T-helper 2 cell treated with Interferon-gamma antibody and Interleukin-4, amounts not matched to agents 5 μg/mL and 100 μg/mL, for 36 hours (primary cell): ENCODE measurements at places on chromosomes 5 and 9.

DNA sequence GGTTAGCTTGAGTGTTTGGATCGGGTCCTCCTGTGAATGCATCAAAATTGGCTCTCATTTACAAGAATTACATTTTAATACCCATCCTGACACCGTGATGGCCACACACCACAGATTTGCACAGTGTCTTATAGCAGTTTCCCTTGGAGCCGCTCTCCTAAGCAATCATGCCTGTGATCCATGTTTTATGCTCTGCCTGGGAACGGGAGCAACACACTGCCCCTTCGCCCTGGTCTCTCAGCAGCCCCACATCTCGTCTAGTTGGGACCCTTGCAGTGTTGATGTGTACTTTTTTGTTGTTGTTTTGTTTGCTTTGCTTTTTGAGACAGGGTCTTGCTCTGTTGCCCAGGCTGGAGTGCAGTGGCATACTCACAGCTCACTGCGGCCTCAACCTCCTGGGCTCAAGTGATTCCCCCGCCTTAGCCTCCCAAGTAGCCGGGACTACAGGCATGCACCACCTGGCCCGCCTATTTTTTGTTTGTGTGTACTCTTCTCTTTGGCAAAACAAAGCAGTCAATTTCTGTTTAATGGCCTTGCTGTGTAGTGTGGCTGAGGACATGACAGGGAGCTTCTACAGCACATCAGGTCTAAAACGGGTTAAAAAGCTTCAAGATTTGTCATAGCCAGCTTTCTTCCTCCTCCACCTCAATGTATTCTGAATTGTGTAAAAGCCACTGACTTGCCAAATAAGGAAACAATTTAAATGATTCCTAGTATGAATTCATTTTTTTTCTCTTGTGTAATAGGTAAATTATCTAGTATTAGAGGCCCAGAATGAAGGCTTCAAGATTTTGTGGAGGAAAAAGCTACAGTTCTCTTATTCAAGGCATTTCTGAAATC, 101.6 kb upstream of the TBCA start:
- DNase-seq = no peak

DNA sequence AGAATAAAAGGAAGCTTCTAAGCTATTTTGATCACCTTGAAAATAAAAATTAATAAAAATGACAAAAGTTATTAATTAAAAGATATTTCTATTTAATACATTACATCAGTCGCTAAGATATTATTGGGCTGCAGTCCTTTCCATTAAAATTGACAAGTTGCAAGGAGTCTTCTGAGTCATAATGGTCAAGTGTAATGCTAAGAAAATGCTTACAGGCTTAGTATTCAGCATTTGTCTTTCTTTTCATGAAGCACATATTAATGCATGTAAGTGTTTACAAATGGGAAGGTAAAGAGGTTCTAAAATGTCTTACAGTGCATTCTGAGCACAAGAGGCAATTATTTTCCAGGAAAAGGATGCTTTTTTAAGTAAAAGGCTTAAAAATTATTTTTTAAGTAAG, 17.3 kb downstream of the SPINK9 start:
- no peak for DNase-seq

DNA sequence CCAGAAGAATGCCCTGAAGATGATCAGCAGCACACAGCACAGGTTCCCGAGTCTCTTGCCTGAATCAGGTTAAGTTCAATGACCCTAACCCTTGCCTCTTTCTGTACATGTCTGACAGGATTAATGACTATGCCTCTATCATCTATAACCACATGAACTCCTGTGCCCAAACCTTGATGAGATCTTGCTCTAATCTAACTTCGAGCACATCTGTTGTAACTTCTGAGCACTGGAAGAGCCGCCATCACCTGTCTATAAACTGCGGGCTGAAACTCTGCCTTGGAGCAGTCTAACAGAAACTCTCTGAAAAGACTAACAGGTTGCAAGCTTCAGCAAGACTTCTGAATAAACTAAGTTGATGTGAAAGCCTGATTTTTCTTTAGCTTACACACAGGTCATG, 44.5 kb downstream of the SERINC5 start:
- no peak for DNase-seq

GRCh38 chr9:98372077-98372836, 116.8 kb upstream of the TBC1D2 start:
- no peak for DNase-seq

DNA sequence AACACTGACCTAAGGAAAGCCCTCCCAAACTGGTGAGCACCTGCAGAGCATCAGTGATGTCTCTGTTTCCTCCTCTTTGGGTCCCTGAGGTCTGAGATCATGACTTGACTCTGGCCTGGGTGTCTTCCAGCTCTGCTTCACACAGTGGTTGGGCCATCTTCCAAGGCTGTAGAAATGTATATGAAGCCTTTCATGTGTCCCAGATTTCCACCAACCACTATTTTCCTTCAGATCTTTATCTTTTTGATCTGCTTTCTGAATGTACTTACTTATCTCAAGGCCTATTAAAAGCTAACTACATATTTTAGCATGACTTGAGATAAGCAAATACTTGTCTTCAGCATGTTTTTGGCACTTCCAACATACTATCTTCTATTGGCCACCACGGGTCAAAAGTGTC, 47.1 kb downstream of the PRELID2 start:
- no peak for DNase-seq

DNA sequence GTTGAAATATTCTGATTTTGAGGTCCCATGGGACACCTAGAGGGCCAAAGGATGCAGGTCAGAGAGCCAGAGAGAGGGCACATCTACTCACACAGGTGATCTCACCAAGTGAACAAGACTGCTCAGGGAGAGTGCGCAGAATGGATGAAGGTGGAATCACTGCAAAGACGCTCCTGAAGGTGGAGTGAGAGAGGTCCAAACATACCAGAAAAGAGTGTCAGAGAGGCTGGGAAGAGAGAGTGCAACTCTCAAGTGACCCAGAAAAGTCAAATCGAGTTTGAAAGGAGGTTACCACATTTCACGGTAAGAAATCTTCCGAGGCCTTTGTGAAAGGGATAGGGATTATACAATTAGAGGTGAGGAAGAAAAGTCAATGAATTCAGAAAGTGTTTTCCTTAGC, 173.4 kb downstream of the EPB41L4A start:
- DNase-seq = no peak

- no peak for DNase-seq
Measured at GRCh38 chr5:169393907-169394306, 93.0 kb upstream of the SLIT3 start.

GRCh38 chr5:110255194-110255593, 471.3 kb downstream of the TMEM232 start:
- no peak for DNase-seq

DNA sequence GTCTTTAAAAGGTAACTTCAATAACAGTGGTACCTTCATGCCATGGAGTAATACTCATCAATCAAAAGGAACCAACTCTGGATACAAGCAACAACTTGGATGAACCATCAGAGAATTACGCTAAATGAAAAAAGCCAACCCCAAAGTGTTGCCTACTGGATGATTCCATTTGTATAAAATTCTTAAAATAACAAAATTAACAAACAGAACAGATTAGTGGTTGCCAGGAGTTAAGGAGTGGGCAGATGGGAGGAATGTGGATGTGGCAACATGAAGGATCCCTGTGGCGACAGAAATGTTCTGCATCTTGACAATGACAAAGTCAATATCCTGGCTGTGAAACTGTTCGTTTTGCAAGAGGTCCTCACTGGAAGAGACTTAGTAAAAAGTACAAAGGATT, 50.5 kb downstream of the SPTLC1 start:
- no peak for DNase-seq

DNA sequence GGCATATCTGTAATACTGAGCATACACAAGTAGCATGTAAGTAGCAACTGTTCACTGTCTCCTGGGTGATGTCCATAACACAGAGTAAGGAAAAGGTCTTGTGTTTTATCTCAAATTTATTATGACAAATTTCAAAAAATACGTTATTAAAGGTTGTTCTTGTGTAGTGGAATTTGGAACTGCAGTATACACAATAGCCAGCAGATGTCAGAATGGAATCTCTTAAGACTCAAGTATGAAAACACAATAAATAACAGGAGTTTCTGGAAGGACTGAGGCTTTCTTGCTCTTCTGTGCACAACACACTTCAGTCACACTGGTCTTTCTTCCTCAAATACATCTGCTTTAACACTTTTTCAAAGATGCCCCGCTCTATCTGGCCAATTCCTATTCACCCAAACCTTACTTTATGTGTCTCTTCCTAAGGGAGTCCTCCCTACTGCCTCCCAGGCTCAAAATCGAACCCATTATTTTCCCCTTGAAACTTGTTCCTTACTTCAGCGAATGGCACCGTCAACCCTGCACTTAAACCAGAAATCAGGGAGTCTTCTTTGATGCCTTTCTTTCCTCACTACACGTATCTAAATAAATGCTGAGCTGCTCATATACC, 6.5 kb upstream of the FBXO10 start:
- DNase-seq = no peak

- no peak for DNase-seq
Measured at GRCh38 chr5:100595812-100596173, 60.6 kb downstream of the FAM174A start.

DNA sequence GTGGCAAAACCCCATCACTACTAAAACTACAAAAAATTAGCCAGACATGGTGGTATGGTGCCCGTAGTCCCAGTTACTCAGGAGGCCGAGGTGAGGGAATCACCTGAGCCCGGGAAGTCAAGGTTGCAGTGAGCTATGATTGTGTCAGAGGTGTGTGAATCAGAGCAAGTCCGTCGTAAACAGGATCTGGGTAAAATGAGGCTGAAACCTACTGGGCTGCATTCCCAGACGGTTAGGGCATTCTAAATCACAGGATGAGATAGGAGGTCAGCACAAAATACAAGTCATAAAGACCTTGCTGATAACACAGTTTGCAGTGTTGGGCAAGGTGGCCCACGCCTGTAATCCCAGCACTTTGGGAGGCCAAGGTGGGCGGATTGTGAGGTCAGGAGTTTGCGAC, 1.9 kb upstream of the CLTB start:
- DNase-seq = no peak

- no peak for DNase-seq
Measured at GRCh38 chr5:168781941-168782571, 202.9 kb upstream of the PANK3 start.

DNA sequence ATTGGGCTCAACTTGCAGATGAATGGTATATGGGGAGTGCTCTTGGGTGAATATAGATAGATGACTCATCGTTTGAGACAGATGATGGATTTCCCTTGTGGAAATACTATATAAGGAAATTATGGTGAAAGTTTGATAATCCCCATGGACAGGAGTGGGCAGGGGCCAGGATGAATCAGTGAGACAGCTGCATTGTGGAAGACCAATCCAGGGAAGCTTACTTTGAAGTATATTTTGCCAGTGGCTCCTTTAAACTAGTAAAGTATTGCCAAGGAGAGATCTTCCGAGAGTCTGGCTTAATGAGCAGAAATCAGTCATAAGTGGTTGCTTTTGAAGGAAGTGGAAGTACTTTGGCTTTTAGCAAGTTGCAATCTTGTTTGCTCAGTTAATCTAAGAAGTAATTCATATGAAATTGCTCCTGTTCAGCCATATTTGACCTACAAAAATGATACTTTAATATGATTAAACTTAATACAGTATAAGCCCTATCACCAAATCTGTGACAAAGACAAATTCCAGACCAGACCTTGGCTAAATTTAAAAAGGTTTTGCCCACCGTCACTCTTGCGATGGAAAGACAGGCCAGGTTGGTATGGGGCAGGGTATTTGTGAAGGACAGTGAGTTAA, 9.3 kb upstream of the TNC start:
- DNase-seq = no peak

GRCh38 chr9:121767171-121767769, 115.8 kb downstream of the DAB2IP start:
- no peak for DNase-seq

GRCh38 chr5:24226479-24226878, 418.3 kb downstream of the CDH10 start:
- DNase-seq = no peak

DNA sequence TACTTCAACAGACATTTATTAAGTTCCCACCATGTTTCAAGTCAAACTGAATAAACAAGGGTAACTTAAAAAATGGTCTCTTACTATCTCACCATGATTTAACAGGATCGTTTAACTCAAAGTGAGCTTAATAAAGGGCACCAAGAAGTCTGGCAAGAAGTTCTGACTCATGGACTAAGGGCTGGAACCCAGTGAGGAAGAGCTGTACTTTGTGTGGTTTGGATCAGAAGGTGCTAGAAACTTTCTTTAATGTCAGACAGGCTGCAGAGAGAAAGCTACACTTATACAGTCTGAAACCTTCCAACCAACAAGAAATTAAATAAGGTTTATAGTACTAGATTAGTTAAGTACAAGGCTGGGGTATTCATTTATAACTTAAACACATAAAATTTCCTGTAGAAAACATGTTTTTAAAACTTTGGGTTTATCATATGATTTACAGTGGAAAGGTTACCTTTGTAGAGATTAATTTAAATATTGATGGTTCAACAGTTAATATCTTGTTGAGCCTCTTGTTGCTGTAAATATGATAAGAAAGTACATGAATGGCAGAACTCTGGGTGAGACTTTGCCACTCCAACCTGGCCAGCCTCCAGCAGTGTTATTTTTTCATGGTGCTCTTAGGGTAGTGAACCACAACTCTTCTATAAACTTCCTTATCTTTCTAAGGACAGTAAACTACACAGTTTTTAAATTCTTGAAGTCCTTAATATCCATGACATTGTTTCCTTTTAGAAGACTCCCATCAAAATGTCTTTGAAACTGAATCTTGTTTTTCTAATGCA, 162.8 kb downstream of the MAN2A1 start:
- no peak for DNase-seq

GRCh38 chr5:57783693-57784092, 301.1 kb upstream of the ACTBL2 start:
- DNase-seq = no peak

- DNase-seq = no peak
Measured at GRCh38 chr5:50647726-50648125, 18.7 kb upstream of the PARP8 start.

DNA sequence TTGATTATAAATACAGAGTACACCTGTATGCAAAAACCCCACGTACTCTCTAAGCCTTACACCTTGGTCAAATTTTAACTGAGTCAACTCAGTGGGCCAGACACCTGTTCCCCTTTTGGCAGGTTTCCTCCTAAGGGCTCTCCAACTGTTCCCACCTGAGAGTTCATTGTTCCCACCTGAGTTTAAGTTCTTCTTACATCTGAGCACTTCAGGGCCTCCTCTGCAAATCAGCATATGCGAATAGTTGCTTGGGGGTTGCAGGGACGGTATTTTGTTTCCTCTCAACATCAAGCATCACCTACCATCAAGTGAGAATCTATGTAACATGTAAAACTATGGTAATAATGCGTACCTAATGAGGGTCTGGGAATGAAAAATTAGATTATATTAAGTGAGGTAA, 300.0 kb downstream of the PIK3R1 start:
- DNase-seq = no peak

GRCh38 chr5:145203193-145203592, 631.9 kb downstream of the PRELID2 start:
- DNase-seq = no peak

GRCh38 chr9:103669296-103669695, 424.8 kb upstream of the SMC2 start:
- DNase-seq = no peak

- DNase-seq = peak; percentile 7
Measured at GRCh38 chr5:42583322-42583721, 160.1 kb downstream of the GHR start.
